ENCODE measurements at places on chromosomes 12 and 14.

- no peak for DNase-seq
Observed at GRCh38 chr14:93040443-93040842, 75.3 kb downstream of the ITPK1 start.

- DNase-seq: no peak
Observed at GRCh38 chr12:46983959-46984841, 95.2 kb upstream of the PCED1B start.

- DNase-seq: no peak
Observed at GRCh38 chr12:29350080-29350479, 30.9 kb downstream of the ERGIC2 start.

DNA sequence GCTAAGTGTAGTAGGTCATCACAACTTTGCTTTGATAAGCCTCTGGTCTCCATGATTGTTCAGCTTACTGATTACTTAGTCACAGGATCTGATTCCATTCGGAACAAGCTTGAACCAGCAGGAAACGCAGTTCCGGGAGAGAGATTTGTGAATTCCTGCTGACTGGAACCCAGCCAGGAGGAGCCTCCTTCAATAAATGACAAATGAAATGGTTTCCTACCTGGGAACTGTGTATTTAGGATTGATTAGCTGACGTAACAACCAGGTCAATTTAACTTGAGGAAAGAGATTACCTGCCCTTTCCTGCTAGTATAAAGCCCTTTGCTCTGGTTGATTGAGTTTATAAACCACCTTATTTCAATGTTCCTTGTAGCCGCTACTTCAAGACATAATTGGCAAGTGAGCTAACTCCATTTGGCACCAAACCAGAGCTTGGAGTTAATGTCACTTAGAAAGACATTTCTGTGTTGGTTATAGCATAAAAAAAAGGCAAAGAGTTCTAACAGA lies 35.1 kb upstream of the KCNH3 start:
- DNase-seq: no peak

DNA sequence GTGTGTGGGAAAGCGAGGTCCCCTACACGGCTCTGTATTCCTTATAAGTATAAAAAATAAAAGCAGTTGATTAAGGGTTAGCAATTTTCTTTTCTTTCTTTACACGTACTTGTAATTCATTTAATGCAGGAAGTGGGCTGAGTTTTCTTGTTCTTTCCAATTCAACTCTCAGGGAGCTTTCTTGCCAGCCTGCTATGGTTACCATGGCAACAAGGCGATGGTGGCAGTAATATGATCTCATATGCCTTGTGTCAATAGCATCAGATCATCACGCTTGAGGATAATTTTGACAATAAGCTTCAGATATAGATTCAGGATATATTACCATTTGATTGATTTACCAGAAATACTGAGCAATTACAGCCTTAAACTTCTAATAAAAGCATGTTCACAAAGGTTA lies 466.5 kb downstream of the APAF1 start:
- peak; percentile 16 for DNase-seq

DNA sequence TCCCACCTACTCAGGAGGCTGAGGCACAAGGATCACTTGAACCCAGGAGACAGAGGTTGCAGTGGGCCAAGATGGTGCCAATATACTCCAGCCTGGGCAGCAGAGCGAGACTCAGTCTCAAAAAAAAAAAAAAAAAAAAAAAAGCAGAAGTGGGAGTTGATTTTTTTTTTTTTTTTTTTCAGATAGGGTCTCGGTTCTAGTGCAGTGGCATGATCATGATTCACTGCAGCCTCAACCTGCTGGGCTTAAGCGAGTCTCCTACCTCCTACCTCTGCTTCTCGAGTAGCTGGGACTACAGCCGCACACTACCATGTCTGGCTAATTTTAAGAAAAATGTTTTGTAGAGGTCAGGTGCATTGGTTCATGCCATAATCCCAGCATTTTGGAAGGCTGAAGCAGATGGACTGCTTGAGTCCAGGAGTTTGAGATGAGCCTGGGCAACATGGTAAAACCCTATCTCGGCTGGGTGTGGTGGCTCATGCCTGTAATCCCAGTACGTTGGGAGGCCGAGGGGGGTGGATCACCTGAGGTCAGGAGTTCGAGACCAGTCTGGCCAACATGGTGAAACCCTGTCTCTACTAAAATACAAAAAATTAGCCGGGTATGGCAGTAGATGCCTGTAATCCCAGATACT lies 16.3 kb upstream of the HSP90AA1 start:
- DNase-seq: no peak

- no peak for DNase-seq
Observed at GRCh38 chr12:57889500-57889989, 43.0 kb upstream of the CTDSP2 start.

- DNase-seq: no peak
Observed at GRCh38 chr14:100088226-100088625, 23.0 kb downstream of the EVL start.

DNA sequence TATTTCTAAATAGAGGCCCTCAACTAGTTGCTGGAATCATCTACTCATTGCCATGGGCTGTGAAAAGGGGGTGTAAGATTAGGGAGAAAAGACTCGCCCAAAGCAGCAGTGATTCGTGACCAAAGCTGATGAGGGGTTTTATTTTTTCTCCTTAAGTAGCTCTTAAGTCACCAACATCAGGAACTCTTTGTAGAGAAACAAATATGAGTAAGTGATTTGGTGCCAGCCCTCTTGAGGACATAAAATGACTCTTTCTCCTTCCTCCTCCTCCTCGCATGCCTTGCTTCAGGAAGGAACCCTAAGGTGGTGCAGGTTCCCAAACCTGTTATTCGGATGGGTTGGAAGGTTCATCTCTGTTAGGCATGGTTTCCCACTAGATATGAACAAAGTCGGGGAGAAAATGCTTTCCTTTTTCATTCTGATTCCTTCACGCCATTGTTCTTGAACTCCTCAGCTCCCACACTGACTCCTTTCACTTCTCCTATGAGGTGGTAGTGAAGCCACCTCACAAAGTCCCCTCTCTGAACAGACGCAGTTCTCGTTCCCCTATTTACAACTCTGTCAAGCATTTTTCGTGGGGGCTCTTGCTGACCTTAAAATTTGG lies 113.4 kb downstream of the ETV6 start:
- no peak for DNase-seq

DNA sequence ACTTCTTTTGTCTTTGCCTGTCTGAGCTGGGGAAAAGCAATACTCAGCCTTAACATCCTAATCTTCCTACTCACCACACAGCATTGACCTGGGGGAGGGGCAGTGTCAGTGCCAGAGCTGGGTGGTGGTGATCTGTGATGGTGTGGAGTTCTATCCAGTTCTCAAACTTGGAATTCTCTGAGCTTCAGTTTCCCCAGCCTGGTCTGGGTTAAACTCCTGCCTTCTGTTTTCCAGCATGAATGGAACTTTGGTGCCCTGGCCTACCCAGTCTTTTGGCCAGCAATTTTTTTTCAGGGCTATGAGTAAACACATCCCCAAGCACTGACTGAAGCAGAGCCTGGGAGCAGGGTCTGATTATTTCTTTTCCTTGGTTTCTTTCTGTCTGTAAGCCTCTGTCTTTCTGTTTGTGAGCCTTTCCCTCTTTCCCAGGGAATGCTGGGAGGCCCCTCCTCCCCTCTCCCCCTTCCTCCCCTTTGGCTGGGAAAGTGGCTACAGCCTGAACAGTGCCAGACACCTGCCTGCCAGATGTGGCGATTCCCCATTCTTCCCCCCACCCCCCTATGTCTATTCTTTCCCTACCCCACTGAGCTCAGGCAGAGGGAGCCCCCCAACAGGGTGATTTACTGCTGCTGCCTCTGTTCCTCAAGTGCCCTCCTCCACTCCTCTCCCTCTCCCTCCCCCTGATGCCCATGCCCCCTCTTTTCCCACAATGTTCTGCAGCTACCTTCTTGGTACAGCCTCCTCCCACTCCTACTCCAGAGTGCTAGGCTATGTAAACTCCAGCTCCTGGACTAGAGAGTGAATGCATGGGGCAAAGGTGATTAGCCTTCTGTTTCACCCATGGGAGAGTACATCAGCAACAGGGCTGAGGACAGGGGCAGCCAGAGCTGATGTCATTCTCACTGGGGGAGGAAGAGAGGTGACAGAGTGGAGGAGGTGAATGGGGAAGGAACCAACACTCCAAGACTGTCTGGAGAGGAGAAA lies 11.1 kb downstream of the GPR84 start:
- DNase-seq: no peak

- no peak for DNase-seq
Observed at GRCh38 chr12:110253176-110253575, 27.9 kb upstream of the ATP2A2 start.

GRCh38 chr14:31465111-31465510 lies 7.8 kb upstream of the DTD2 start:
- no peak for DNase-seq

GRCh38 chr12:94078138-94078723 lies 70.1 kb upstream of the PLXNC1 start:
- DNase-seq: no peak

DNA sequence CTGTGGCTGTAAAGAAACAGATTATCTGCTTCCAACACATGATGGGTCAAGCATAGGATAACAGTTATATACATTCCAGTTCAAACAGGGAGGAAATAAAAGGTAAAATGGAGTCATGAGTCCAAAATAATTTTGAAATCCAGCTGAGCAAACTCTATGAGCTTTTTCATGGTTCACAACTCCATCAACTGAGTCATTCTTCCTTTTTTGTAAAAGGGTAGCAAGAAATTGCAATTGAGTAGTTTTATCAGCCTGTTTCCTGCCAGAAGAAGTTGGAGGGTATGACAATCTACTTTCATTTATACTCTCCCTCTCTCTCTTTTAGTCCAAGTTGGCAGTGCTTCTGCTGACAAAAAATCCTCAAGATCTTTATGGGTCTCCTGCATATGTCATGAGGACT lies 95.6 kb downstream of the CPNE8 start:
- DNase-seq: no peak

DNA sequence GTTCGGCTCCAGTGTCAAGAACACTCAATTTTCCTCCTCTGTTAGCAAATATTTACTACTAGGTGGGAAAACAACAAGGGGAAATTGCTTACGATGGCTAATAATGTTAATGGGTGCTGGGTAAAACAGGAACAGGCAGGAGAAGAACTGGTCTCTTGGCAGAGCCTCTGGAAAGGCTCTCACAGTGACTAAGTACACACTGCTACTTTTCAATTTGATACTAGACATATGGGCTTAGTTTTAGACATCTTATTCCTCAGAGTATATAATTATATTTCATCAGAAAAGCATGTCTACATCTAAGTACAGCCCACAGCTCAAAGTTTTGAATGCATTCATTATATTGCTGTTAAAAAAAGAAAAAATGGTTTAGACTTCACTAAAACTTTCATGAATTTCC lies 65.4 kb upstream of the SAV1 start:
- no peak for DNase-seq

GRCh38 chr12:91109148-91109564 lies 2.1 kb downstream of the LUM start:
- DNase-seq: no peak

All from cerebellar nuclear complex (tissue), 1 donor.